ENCODE measurements at places on chromosomes 2 and 18.

DNA sequence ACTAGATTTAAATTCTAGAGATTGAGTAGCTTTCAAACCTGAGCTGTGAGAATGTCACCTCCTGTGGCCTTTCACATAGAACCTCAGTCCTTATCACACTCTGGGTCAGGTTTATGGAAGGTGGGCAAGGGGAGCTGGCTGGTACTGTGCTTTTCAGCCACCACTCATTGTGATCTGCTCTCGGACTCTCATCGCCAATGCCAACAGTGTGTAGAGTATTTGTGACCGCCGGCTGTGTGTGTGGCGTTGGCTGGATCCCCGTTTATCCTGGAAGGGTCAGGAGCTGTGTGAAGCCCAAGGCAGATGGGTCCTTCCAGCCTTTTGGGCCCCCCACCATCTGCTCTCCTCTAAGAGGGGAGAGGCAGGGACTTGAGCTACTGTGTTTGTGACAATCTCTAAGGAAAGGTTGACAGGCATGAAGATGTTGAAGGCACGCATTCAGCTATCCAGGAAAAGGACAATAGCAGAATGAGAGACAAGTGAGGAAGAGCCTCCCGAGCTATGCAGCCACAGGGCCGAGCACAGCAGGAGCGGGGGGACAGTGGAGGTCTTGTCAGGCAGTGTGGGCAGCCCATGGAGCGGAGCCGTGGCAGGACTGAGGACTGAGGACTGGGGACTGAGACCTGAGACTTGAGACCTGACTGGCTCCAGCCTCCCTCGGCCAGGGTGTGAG lies 107.1 kb upstream of the TPO start:
- no peak for DNase-seq

DNA sequence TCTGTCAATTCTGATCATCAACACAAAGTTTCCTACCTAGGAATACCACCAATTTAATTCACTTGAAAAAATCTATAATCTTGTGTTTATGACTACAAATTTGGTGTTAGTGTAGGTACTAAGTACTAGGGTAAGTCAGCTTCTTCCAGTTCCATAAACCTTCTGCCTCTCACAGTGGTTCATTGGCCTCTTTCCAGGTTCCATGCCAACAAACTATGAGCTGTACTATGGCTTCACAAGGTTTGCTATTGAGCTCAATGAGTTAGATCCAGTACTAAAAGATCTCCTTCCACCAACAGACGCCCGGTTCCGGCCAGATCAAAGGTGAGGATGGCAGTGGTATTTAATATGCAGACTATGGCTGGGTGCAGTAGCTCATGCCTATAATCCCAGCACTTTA lies 58.8 kb downstream of the PRKRA start:
- DNase-seq, result no peak

GRCh38 chr2:98037206-98037605 lies 41.5 kb upstream of the TMEM131 start:
- no peak for DNase-seq

DNA sequence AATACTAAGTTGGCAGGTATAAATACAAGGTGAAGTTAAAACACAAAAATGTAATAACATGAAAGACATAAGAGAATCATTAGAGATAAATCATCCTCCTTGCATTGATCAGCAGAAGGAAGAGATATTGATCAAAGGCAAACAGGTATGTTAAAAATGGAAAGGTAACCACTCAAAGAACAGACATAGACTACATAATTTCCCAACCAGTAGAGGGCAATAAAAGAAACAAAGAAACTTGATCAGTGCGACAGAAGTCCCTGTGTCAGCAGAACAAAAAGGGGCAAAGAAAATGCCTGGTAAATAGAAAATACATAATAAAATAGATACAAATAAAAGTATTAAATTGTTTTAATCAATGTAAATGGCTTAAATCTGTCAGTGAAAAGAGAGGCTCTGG lies 53.6 kb downstream of the FAM228A start:
- no peak for DNase-seq

DNA sequence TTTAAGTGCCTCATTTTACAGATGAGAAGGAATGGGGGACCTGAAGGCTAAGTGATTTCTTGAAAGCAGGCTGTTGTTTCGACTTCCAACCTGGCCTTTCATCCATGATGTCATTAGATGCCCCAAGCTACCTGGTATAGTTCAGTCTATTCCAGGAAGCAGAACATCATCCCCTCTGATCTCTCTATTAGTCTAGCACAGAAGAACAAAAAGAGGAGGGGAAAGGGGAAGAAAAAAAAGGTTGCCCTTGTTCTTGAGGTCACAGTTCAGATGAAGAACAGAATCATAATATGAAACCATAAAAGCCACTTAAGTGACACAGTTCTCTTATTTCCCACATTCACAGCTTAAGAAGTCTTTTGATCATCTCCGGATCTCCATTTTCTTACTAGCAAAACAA lies 386.2 kb upstream of the HNRNPA3 start:
- no peak for DNase-seq

DNA sequence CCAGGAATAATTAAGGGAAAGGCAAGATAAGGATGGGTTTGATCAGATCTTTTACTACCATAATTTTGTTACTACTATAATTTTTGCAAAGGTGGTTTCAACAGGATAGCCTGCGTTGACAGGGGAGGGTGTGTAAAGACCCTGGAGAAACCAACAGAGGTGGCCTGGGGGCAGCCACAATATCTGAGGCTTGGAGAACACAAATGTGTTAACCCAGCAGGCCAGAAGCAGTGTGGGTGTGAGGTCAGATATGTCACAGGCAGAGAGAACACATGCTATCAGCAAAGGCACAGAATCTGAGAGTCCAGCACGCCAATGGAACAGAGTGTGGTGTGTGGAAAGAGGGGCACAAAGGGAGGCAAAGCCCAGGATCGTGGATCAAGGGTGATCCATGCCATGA lies 399.4 kb upstream of the TRIB2 start:
- DNase-seq, result no peak

GRCh38 chr2:6864923-6865345 lies 773 bp downstream of the CMPK2 start:
- DNase-seq, result no peak
